Umbilical cord (tissue), 2 donors: ENCODE measurements at places on chromosomes 6 and 20. TPM values are rescaled to one million over a fixed set of nuclear protein-coding genes. Genes with fewer than 3 reads are reported as not detected.

Gene ATF6B
- total RNA-seq: 14.4 TPM

Gene DNMT3B
- 0.48 TPM for total RNA-seq

Gene NOX3
- total RNA-seq: not detected

Gene CTSA
- 16.4 TPM for total RNA-seq

Gene CPNE5
- total RNA-seq: 16.9 TPM

Gene HLA-E
- 186 TPM for total RNA-seq

Gene ROS1
- total RNA-seq: 12.0 TPM

Gene LIN28B
- total RNA-seq: 5.1 TPM

Gene MLIP
- 2.9 TPM for total RNA-seq

Gene BTN3A1
- 35.6 TPM for total RNA-seq

Gene RNF39
- total RNA-seq: 1.7 TPM

Gene SIRPA
- total RNA-seq: 7.5 TPM

DNA sequence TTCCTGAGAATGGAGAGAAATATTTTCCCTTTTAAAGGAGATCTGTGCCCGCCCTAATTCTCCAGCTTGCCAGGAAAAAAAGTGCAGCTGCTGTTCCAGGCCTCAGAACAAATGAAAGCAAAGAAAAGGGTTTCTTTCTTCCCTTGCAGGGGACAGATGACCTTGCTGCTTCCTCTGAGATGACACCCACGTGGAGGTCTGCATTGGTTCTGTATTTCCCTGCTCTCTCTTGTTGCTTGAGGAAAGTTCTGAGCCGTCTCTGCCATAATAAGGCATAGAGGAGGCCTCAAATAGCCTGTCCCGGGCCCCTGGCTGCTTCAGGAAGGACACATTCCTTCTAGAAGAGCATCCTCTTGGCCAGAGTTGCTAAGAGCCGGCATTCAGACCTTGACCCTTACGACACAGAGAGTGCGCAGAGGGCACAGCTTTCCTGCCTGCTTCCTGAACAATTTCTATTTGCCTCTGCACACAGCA, 501.8 kb upstream of the SULF2 start:
- DNase-seq: peak; percentile 79

DNA sequence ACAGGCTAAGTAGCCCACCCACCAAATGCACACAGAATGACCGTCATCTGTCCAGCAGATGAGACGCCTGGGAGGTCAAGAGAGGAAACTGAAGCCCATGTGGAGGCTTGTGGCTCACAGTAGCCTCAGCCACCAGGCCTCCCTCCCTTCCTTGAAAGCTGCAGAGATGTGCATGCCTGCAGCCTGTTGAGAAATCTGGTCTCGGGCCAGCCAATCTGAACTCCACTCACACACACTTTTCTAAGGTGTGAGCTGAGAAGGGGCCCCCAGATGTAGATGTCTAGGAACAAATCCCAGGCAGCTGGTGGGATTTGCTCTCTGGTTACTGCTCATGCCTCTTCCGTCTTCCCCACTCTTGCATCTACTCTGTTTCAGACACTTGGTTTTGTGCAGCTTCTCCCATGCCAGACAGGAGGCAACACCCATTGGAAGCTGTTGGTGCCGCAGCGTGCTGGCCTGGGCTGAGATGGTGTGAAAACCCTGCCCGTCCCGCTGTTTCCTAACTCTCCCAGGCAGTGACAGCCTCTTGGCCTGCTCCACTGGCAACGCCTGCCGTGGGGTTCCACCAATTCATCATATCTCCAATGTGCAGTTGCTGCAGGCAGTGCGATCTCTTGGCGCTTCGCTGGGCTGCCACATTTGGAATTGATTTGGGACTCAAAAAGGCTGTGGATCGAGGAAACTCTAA, 24.1 kb upstream of the PAX1 start:
- DNase-seq: no peak

- no peak for DNase-seq
Observed at GRCh38 chr6:150297327-150298029, 71.3 kb upstream of the IYD start.

DNA sequence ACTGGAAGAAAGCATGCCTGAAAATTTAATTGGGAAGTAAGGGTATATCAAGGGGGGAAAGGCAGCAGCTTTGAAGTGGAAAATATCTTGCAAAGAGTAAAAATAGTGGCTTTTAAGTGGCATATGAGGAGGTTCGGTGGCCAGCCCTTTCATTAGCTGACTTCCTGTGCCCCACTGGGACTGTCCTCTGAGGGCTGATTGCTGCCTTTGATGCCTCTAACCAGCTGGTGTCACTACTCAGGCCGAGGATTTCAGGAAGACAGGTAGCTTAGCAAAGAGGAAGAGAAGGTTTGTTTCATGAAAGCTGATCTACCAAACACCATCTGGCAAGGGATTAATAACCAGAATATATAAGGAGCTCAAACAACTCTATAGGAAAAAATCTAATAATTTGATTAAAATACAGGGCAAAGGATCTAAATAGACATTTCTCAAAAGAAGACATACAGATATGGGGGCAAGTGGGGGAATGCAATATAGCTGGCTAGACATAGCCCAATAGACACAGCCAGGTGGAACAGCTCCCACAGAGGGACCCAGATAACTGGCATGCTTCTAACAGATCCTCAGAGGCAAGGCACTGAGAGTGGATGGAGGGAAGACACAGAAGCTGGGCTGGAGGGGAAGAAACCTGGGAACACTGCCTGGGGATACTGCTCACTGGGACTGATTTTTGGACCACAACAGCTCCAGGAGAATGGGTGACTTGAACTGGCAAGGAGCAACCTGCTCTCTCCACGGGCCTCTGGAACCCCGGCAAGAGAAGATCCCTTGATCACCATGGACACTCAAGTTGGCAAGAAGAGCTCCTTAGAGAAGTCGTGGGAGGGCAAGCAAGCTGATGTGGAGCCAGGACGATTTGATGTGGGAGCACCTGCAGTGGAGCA, 33.2 kb downstream of the CCN2 start:
- DNase-seq: no peak

- no peak for DNase-seq
Observed at GRCh38 chr6:158635427-158636073, 9.0 kb downstream of the DYNLT1 start.

DNA sequence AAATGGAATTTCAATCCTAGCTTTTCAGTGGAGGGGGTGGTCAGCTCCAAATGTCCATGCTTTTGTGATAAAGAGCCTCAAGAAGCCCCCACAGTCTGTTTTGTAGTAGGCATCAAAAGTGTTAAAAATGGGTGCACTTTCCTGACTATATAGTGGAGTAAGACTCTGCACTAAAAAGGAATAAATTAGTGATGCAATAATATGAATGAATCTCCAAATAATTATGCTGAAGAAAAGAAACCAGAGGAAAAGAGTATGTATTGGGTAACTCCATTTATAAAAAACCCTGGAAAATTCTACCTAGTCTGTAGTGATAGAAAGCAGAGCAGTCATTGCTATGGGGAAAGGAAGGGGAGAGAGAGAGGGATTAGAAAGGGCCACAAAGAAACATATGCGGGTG, 310.4 kb upstream of the SUPT3H start:
- DNase-seq: no peak

GRCh38 chr20:46681032-46681854, 8.0 kb downstream of the TP53RK start:
- peak; percentile 72 for DNase-seq

GRCh38 chr20:59819496-59820203, 113.8 kb downstream of the SYCP2 start:
- no peak for DNase-seq

- peak; percentile 59 for DNase-seq
Observed at GRCh38 chr6:9002833-9003232, 567.5 kb upstream of the SLC35B3 start.

- peak; percentile 84 for DNase-seq
Observed at GRCh38 chr6:21593927-21594415, 420 bp downstream of the SOX4 start.

DNA sequence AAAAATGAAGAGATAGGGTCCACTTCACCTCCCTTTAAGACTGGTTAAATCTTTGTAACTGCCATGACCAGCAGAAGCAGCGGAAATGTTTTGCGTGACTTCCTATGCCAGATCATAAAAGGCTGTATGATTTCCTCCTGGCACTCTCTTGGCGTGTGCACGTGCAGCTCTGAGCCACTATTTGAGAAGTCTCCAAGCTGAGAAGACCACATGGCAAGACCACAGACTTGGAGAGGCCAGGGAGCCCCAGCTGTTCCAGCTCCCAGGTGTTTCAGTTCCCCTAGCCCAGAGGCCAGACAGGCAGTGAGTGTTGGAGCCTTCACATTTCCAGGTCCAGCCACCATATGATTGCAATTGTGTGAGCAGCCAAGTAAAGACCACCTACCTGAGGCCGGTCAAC, 259.3 kb upstream of the RIN2 start:
- DNase-seq: no peak

GRCh38 chr6:152204591-152204990, 397.1 kb downstream of the ESR1 start:
- peak; percentile 17 for DNase-seq

- DNase-seq: no peak
Observed at GRCh38 chr6:144664947-144665346, 379.8 kb downstream of the UTRN start.

DNA sequence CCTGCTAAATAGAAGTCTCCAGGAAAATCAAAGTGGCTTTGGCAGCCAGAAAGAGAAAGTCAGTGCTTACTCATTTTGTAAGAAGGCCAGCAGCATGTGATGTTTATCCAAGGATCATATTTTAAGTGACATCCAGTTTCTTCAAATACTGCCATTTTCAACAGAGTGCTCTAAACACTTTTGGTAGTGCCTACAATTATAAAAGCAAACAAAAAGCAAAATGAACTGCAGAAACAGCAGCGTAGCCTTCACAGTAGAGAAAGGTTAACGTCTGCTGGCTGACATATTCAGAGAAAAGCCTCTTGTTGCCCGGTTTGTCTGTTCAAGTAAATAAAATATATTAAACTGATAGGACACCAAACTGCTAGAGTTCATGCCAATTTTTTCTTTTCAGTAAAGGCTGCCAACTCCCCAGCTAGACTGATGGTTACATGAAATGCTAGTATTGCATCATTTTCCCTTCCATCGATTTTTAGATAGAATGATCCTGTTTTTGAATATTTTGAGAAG, 705.7 kb upstream of the SLC35B3 start:
- DNase-seq: peak; percentile 10

- no peak for DNase-seq
Observed at GRCh38 chr6:132147530-132148011, 196.4 kb upstream of the CCN2 start.

- no peak for DNase-seq
Observed at GRCh38 chr6:20631549-20631924, 97.3 kb downstream of the CDKAL1 start.

GRCh38 chr6:158396136-158396535, 83.9 kb downstream of the TULP4 start:
- no peak for DNase-seq
